NCI-H1694 (cell line): ENCODE measurements at places on chromosomes 1 and 21.

DNA sequence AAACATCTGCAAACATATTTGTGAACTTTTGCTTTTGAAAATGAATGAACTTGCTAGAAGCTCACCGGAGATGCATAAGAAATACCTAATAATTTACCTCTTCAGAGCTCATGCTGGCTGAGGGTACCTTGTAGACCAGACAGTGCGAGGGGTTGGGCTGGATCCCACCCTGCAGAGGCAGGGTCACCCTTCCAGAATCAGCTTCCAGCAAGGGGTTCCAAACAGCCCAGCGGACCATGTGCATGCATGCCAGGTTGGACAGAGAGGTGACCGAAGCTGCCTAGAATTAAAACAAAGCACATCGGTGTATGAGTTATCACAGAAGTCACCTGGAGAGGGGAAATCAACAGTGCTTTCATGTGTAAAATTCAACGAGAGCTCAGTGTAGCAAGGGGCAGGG is 59.2 kb downstream of the NPHP4 start:
- DNase-seq, result no peak

- no peak for DNase-seq
Measured at GRCh38 chr1:79151006-79151796, 144.7 kb upstream of the ADGRL4 start.

GRCh38 chr1:38027201-38028104 is 14.9 kb downstream of the UTP11 start:
- DNase-seq, result no peak

DNA sequence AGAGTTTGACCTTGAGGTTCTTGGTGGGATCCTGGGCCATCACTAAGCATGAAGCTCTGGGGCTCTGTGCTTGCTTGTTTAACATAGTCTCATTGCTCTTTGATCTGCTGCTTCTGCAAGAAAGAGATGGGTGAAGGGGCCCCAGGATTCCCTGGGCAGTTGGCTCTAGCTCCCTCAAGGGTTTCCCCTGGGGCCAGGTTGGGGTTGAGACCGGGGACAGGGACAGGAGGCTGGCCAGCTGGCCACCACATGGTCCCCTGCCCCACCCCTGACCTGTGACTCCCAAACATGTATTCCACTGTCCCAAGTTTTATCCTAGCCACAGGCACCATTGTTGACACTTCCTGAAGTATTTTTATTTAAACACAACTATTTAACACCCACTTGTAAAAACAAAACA is 69.5 kb downstream of the FHAD1 start:
- DNase-seq, result no peak

DNA sequence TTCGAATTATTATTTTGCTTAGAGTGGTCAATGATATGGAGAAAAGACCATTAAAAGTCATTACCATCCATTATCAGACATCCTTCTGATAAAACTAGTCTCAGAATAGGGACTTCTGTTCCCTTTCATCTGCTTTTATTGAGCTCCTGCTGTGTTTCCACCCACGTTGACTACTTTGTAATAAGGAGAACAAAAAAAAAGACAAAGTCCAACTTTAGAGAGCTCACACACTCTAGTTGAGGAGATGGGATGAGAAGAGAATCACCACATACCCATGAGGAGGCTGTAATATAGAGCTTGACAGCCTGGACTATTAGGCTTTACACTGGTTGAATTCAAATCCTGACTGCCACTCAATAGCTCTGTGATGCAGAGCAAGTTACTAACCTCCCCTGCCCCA is 27.8 kb upstream of the ALDH9A1 start:
- no peak for DNase-seq

- peak; percentile 21 for DNase-seq
Measured at GRCh38 chr1:210467440-210468043, 138.8 kb downstream of the HHAT start.

- DNase-seq, result no peak
Measured at GRCh38 chr21:46110499-46111192, 12.7 kb downstream of the COL6A2 start.

- no peak for DNase-seq
Measured at GRCh38 chr1:83043244-83043643, 955.7 kb downstream of the TTLL7 start.

DNA sequence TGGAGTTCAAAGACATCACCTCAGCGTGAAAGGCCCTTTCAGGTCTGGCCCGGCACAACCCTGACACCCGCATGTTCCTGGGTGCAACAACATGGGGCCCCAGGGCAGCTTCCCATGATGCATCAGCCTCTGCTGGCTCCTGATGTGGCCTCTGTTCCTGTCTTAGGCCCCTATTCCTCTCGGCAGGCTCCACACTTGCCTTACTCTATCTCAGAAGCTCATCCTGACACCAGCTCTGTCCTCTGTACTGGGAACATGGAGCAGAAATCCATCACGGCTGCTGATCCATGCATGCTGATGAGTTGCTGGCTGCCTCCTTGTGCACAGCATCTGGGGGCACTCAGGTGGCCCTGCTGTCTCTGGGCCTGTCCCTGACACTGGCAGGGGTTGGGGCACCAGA is 74.6 kb downstream of the ADARB1 start:
- DNase-seq, result no peak

GRCh38 chr1:64921771-64922170 is 44.6 kb downstream of the JAK1 start:
- DNase-seq, result no peak

- no peak for DNase-seq
Measured at GRCh38 chr1:76408303-76408702, 333.8 kb downstream of the ST6GALNAC3 start.
